ENCODE measurements at places on chromosomes 5 and 9.

- no peak for DNase-seq
These were observed 2.1 kb downstream of the RGS3 start for GRCh38 chr9:113465599-113466140.

DNA sequence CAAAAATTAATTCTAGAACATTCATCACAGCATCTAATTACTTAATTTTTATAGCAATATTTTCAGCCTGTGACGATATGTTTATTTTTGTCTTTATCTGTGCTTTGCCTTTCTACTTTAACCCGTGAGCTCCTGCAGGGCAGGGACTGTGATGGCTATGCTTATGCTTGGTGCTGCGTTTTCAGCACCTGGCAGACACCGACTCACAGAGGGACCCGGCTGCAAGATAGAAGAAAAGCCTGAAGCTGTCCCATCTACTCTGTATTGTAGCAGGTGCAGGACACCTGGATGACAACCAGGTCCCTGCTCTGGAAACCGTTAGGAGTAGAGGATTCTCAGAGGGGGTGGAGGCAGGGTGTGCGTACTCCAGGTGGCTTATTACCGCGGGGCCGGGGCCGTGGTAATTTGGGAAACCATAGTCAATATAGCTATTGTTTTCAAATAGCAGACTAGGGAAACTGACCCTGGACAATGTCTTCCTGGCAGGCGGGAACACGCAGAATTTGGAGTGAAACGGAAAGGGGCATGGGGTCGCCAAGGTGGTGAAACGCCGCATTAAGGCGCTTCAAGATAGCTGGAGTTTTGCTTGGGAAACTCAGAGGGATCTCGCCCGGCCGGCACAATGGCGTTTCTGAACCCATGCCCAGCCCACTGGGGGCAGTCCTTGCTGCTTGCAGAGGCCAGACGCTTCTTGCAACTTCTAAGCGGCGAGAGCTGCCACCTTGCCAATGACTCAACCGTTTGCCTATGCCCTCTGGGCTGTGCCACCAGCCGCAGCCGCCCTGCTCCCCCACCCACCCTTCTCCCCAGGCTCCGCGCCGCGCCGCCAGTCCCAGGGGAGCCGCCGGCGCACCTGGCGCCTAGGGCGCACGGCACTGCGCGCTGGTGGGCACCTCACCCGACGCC, 140.1 kb upstream of the PALM2AKAP2 start:
- no peak for DNase-seq

DNA sequence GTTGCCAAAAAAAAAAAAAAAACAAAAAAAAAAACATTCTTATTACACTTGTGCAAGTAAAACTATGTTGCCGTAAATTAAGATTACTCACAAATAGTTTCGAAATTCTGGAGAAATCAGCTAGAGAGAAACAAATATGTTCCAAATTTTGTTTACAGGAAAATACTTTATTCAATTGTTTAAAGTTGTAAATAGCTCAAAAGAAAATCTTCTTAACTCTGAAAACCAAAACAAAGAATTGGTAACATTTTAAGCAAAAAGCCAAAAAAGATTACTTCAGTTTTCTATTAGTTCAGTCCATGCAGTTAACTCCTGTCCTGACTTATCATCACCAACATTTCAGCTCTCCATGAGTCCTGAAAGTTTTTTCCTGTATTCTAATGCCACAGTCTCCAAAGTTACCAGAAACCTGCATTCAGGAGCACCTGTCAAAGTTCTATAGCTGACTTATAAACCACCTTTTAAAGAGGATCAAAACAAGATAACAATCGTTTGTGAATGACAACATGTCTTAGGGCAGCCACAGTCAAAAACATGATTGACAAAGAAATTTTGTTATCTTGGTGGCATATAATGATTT, 194.1 kb downstream of the RANBP17 start:
- peak; percentile 8 for DNase-seq

DNA sequence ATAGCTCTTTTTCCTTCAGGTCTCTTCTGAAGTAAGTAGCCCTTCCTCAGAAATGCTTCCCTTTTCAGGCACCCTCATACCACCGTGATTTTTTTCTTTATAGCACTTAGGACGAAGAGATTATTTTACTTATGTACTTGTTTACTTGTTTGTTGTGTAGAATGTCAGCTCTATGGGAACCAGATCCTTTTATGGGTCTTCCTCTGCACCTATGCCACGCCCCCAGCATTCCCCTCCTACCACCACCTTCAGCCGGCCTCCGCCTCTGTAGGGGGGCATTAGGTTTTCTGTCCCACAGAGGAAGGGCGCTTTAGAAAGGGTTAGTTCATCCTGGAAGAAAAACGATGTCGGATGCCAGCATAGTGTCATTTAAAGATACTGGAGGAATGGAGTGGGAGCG, 1.8 kb downstream of the CDKN2B-AS1 start:
- DNase-seq: no peak

GRCh38 chr5:39721394-39721793, 296.6 kb upstream of the DAB2 start:
- DNase-seq: no peak

GRCh38 chr5:106646106-106646505, 1024.6 kb downstream of the EFNA5 start:
- no peak for DNase-seq
